ENCODE measurements at places on chromosomes 1 and 21. TPM values are rescaled to one million over a fixed set of nuclear protein-coding genes. Genes with fewer than 3 reads are reported as not detected.

Gene TFF1
- not detected for total RNA-seq

Gene RBP7
- not detected for total RNA-seq

Gene GPR52
- total RNA-seq: 1.6 TPM

Gene LIPI
- total RNA-seq: not detected

Gene FAM229A
- total RNA-seq: 10.6 TPM

Gene PALMD
- total RNA-seq: not detected

Gene TENT5C
- total RNA-seq: 64.5 TPM

- H3K27me3 ChIP-seq: peaks cover 38% of the 10 kb centered on the region
- no peaks in the 10 kb centered on the region for H3K4me1 ChIP-seq
- DNase-seq: no peak
- H3K27ac ChIP-seq: no peak overlapping the region
- H3K36me3 ChIP-seq: no peaks in the 10 kb centered on the region
- no peak overlapping the region for H3K4me3 ChIP-seq
Observed at GRCh38 chr1:33211972-33212371, 30.1 kb upstream of the TRIM62 start.

DNA sequence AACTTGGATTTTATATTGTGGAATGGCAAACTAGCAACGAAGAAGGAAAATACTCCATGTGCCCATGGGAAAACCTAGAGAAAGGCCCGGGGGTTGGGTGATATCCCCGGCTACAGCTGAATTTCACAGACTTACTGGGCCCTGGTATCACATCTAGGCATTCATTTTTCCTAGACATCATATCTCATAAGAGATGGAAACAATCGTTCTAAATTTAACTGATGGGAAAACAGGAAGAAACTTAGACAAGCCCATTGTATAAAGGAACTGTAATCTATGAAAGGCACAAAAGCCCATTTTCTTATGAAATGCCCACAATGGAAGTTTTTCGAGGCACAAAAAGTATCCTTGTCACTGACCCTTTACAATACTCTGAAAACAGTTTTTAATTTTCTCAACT lies 407.9 kb upstream of the LYPLAL1 start:
- no peaks in the 10 kb centered on the region for H3K36me3 ChIP-seq
- H3K27me3 ChIP-seq: no peaks in the 10 kb centered on the region

DNA sequence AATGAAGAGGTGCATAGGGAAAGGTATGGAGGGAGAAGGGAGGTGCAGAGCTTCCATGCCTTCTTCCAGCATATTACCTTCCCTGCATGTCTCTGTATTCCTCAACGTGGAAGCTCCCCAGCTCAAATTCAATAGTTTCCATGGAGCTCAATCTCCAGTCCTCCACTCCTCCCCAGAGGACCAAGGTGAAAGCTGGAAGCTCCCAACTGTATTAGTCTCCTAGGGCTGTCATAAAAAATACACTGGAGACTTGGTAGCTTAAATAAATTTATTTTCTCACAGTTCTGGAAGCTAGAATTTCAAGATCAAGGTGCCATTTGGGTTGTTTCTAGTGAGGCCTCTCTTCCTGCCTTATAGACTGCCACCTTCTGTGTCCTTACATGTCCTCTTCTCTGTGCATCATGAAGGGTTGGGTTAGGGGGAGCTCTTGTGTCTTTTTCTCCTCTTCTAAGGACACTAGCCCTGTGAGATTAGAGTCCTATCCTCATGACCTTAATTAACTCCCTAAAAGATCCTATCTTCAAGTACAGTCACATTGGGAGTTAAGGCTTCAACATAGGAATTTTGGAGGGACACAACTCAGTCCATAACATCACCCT lies 21.9 kb upstream of the RABGGTB start:
- peaks cover 2% of the 10 kb centered on the region for H3K4me1 ChIP-seq
- no peak overlapping the region for H3K27ac ChIP-seq
- no peaks in the 10 kb centered on the region for H3K27me3 ChIP-seq
- H3K36me3 ChIP-seq: peaks cover 9% of the 10 kb centered on the region
- no peak overlapping the region for H3K4me3 ChIP-seq
- DNase-seq: no peak

DNA sequence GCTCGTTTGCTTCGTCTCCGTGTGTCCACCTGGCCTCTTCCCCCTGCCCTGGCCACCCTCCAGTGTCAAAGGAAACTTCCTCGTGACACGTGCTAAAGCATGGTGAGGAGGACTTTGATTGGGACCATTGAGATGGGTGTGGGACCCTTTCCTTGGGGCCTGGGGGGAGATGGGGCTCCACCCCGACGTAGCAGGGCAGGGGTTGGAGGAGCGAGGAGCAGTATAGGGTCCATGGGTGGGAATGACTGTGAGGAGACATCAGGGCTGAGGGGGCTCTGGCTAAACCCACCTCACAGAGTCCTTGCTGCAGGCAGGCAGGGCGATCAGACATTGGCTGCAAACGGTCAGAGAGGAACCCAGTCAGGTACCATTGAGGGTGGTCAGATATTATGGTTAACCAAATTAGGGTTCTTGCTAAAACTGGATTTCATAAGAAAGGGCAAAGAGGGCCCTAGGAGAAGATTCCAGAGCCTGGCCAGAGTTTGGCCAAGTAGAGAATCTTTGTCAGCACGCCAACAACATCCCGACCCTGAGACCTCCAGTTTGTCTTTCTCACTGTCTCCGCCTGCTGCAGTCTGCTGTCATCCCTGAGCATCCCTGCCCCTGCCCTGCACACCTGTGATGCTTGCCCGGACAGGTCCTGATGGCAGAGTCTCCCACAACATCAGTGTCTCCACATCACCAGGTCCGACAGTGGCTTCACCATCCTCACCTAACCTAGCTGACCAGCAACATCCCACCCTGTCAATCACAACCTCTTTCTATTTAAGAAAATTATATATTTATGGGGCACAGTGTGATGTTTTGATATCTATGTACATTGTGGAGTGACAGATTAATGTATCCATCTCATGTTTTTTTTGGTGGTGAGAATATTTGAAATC lies 8.0 kb downstream of the RNF187 start:
- H3K4me1 ChIP-seq: peaks cover 36% of the 10 kb centered on the region
- no peak overlapping the region for H3K27ac ChIP-seq
- DNase-seq: no peak
- H3K27me3 ChIP-seq: no peaks in the 10 kb centered on the region
- H3K36me3 ChIP-seq: peaks cover 81% of the 10 kb centered on the region

DNA sequence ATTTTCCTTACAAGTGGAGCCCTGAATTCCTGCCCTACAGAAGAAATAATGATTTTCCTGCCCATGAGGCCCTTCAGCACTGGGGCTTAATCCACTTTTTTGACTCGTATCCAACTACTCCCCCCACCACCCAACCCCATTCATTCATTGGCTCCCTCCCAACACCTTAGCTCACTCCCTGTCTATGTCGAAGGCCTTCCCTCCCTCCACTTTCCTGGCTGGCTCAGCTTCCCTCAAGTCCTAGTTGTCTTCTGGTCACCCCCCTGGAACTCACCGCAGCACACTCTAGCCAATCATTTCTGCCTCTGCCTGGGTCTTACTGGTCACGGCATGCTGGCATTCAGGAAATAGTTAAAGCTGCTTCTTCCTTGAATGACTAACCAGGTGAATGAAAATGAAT lies 118.9 kb downstream of the PGBD5 start:
- H3K36me3 ChIP-seq: no peaks in the 10 kb centered on the region
- H3K27ac ChIP-seq: no peak overlapping the region
- H3K4me1 ChIP-seq: peaks cover 21% of the 10 kb centered on the region
- H3K4me3 ChIP-seq: no peak overlapping the region
- no peak for DNase-seq

DNA sequence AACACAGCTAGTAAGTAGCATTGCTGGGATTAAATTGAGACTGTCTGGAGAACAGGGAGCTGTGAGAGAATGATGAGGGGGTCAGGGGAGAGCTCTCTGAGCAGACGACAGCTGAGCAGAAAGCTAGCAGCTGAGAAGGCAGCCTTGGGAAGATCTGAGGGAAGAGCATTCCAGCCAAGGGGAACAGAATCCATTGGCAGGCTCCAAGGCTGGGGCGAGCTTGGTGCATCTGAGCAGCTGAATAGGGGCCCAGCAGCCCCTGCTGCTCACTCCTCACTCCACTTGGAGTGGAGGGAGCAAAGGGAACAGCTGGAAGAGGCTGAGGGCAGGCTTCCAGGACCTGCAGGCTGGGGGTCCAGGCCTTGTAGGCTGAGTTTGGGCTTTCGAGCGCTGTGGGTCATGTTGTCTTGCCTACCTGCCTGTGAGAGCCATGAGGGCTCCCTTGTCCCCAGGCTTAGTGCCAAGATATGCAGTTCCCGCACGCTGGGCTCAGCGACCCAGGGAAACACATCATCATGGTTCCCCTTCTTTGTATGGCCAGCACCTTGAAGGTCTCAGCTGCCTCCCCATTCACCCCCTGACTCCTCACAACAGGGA lies 10.5 kb downstream of the ACOT11 start:
- H3K27me3 ChIP-seq: peaks cover 2% of the 10 kb centered on the region
- peak; percentile 6 for DNase-seq
- H3K4me3 ChIP-seq: no peak overlapping the region
- no peaks in the 10 kb centered on the region for H3K36me3 ChIP-seq

DNA sequence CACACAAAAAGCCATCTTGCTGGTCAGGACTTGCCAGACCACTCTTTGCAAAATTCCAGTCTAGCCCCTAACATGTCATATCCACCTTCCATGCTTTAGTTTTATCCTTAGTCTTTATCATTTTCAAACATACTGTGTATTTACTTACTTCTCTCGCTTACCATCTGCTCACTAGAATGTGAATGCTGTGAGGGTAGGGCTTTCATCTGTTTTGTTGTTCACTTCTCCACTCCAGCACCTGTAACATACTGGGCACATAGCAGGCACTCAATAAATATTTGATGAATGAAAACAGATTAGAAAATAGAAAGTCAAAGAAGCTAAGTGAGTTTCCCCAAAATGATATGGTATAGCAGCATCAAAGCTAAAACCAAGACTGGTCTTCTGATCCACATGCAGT lies 79.9 kb downstream of the OLFML2B start:
- H3K27ac ChIP-seq: no peak overlapping the region
- no peak overlapping the region for H3K4me3 ChIP-seq
- no peak for DNase-seq

DNA sequence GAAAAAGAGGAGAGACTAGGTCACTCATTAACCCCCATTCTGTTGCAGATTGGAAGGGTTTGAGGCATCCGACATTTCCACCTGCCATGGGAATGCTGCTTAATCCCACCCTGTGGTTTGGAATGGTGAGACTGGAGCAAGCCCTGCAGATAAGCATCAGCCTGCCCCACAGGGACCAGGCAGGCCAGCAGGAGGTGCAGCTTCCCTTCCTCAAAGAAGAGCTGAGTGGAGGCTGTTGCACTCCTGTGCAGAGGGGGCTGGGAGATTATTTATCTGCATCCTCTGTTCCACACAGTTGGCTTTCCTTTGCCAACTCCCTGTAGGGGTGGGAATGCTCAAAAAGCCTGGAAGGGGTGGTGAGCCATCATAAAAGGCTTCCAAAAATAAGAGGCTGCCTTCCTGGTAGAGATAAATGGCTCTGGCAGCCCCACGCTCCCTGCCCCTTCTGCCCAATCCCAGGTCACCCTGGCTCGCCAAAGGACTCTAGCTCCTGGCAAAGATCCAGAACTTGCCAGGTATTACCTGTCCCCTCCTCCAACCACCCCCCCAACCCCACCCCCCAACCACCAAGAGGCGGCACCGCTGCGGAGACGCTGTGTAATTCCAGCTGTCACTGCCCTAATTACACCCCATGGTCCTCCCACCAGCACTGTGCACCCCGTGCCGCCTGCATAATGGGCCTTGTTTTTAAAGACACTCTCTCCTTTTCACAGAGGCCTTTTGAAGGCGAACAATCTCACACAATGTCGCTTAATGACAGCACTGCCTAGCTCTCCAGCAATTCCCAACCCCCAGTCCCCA lies 83.0 kb upstream of the ZC3H12A start:
- no peak overlapping the region for H3K27ac ChIP-seq
- H3K27me3 ChIP-seq: peaks cover 26% of the 10 kb centered on the region
- no peaks in the 10 kb centered on the region for H3K36me3 ChIP-seq

DNA sequence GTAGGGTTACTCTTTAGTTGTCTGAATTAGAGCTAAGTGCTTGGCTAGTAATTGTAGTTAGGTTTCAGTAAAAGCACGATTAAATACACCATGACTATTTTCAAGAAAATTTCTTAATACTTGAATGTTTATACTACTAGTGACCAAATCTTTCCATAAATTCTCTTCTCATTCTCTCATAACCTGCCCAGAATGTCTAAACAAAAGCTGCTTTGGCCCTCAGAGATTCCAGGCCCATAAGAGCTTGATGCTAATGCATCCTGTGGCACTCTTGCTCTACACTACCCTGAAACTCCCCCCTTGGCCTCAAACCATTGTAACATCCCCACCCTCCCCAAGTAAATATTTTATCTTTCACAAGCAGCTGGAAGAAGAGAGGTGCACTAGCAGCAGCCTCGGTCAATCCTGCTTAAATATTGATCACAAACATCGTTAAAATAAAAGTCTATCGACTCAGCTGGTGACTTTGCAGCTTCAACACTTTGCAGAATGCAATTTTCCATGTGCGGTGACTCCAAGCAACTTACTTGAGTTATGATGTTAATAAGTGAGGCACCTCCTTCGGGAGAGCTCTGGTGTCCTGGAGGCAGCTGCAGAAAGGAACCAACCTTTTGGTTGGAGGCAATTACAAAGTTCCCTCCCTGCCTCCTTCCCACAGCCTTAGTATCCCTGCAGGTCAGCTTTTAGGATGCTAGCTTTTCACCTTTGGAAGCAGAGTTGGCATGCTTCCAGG lies 315.6 kb upstream of the PLXNA2 start:
- H3K27me3 ChIP-seq: no peaks in the 10 kb centered on the region
- no peak for DNase-seq
- no peaks in the 10 kb centered on the region for H3K36me3 ChIP-seq
- no peak overlapping the region for H3K27ac ChIP-seq
- H3K4me3 ChIP-seq: no peak overlapping the region
- no peaks in the 10 kb centered on the region for H3K4me1 ChIP-seq

- H3K27me3 ChIP-seq: no peaks in the 10 kb centered on the region
- no peak overlapping the region for H3K27ac ChIP-seq
- DNase-seq: no peak
- no peaks in the 10 kb centered on the region for H3K36me3 ChIP-seq
- no peak overlapping the region for H3K4me3 ChIP-seq
- H3K4me1 ChIP-seq: no peaks in the 10 kb centered on the region
Observed at GRCh38 chr1:52588535-52588934, 13.6 kb upstream of the GPX7 start.

DNA sequence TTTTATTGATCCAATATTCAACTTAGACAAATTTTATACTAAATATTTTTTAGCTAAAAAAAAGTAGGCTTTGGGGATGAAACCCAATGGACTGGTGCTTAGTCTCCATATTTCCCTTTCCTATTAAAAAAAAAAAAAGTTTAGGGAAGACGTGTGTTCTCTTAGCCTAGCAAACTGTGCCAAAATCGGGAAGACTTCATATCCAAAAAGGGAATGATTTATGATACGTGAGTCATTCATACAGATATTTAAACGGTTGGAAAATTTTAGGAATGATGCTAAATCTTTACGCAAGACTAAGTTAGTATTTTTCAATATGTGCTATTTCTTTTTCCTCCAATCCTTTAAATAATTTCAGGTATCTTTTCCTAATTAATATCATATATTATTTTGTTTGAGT lies 50.7 kb downstream of the SPATA17 start:
- no peak overlapping the region for H3K27ac ChIP-seq
- no peaks in the 10 kb centered on the region for H3K36me3 ChIP-seq
- H3K4me3 ChIP-seq: no peak overlapping the region

All from activated CD4-positive, alpha-beta memory T cell treated with anti-CD3 and anti-CD28 coated beads, Interleukin-2, amount 10 ng/mL, durations not matched to agents 7 days and 5 days (primary cell).